NCI-H526 (cell line): ENCODE measurements at places on chromosomes 4 and X.
A peak's percentile ranks its signal among the peaks of the same experiment; 100 is the strongest.

DNA sequence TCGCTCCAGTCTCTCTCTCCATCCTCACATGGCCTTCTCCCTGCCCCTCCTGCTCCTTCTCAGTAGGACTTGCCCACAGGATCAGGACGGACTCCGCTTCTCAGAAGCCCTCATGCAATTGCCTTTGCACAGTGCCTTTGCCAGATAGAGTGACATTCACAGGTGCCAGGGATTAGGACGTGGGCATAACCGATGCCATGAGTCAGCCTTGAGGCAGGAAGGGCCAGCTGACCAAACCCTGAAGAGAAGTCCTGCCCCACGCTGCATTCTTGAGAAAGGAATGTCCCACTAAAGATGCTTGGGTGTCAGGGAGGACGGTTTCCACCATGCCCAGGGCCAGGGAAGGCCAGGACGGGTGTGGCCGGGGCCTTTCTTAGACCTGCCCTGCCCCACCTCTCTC is 6.6 kb upstream of the GRPEL1 start:
- no peak for DNase-seq

DNA sequence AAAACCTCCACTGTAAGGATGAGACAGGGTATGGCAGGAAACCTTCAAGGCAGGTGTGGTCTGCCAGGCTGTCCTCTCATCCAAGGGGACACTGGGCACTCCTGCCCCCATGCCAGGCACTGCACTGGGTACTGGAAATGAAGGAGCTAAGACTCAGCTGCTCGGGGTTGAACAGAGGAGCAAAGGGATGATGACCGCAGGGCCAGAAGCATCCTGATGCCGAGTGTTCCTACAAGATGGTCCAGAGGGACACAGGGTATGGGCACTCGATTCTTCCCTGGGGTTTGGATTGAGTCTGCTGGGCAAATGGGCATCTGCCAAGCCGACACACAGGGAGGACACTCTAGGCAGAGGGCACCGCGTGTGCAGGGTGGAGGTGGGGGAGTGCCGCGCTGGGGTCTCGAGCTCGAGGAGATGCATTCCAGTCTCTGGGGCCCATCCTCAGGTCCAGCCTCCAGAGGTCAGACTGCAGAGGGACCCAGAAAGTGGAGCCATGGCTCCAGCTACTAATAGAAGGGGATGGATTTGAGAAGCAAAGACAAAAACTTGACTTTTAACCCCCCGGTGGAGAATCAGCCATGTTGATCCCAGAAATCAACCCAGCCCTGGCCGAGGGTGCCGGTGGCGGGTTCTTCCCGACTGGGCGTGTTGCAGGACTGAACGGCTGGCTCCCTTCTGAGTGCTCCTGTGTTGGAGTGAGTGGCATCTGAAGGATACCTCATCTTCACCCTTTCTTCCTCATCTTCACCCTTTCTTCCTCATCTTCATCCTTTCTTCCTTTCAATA is 247.0 kb downstream of the AFAP1 start:
- DNase-seq = no peak

GRCh38 chr4:26682436-26682835 is 98.6 kb downstream of the TBC1D19 start:
- no peak for DNase-seq

DNA sequence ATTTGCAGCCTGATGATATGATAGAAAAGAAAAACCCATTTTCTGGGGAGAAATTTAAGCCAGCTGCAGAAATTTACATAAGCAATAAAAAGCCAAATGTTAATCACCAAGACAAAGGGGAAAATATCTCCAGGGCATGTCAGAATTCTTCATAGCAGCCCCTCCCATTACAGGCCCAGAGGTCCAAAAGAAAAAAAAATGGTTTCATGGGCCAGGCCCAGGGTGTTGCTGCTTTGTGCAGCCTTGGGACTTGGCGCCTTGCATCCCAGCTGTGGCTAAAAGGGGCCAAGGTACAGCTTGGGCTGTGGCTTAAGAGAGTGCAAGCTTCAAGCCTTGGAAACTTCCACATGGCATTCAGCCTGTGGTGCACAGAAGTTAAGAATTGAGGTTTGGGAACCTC is 97.9 kb upstream of the CDX4 start:
- DNase-seq = no peak

DNA sequence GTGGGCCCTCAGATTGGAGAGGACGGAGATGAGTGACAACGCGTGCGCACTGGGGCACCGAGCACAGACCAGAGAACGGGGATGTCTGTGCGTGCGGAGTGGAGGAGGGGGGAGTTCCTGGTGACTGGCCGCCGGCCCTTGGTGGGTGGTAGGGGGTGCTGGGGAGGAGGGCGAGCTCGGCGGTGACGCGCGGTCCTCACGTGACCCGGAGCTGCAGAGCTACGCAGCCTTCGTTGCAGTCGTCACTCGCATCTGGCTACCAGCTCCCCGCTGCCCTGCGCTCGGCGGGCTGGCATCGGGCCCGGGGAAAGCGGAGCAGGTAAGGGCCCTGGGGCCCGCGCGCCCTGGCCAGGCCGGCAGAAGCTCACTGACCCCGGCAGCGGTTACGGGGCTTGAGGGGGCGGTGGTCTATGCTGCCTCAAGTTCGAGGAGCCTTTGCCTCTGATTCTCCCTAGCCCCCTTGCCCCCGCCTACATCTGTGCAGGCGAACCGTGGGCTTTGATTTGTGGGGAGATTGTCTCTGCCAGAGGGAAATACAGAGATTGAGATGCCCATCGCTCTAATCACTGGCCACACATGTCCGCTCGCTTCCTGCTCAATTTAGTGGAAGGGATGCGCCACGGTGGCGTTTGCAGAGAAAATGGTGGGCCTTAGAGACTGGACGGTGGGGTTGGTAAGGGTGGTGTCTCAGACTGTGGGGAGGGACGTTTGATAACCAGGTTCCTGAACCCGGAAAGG is at the start of gene ARMCX4:
TSS of gene ARMCX4 (plus strand) at position 245 of the 738 bp plus-strand sequence. CDS start 3,134 bp downstream, outside the sequence.
- DNase-seq = peak; percentile 53

DNA sequence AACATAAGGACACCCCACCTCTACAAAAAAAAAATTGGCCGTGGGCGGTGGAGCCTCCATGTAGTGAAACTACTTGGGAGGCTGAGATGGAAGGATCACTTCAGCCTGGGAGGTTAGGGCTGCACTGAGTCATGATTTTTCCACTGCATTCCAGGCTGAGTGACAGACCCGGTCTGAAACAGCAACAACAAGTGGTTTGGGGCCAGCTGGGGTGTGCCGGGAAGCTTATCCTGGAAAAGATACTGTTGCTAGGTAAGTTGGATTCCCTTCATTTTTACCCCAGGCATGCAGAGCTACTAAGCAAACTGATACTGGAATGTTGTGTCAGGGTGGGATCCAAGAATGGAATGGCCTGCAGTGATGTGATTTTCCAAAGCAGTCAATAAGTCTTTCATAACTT is 57.0 kb downstream of the XAGE2 start:
- no peak for DNase-seq

GRCh38 chrX:7926914-7927258 is 327 bp downstream of the PNPLA4 start:
- no peak for DNase-seq

DNA sequence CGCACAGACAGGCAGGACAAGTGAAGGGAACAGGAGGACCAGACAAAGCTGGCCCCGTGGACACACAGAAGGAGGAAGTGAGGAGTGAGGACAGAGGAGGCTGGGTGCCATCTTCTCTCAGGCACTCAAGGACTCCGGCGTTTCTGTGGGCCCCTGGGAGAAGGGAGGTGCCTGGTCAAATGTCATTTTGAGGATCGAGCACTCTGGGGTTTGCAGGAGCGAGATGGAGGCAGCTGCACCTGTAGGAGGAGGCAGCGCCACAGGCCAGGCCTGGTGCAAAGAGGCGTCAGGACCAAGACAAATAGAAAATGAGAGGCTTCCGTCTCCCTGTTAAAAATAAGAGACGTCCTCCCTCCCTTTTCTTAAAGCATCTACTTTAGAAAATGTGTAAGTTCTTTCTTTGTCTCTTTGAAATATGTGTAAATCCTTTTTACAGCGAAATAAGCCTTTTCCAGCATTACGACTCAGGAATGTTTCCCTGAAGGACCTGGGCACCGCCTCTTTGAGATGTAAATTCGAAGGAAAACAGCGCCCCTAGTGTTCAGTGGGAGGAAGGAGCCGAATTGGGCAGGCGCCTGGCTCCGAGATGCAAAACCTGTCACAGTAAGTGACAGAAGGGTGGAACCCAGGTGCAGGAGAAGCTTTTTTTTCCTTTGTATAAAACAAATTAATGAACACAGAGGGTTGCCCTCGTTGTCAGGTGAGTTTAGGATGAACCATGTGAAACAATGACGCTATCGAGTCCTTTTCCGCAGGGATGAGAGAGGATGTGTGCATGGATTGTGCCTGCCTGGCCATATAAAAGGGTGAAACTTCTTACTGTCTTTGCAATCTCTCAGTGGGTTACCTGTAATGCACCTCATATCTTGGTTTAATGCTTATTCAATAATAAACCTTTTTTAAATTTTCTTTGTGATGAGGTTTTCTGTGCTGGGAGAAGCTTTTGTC is 1.4 kb upstream of the C4orf50 start:
- DNase-seq = peak; percentile 35

- DNase-seq = no peak
These were observed 106.8 kb downstream of the FAT4 start for GRCh38 chr4:125421547-125421946.

GRCh38 chr4:128770807-128771206 is 38.7 kb upstream of the JADE1 start:
- DNase-seq = no peak

DNA sequence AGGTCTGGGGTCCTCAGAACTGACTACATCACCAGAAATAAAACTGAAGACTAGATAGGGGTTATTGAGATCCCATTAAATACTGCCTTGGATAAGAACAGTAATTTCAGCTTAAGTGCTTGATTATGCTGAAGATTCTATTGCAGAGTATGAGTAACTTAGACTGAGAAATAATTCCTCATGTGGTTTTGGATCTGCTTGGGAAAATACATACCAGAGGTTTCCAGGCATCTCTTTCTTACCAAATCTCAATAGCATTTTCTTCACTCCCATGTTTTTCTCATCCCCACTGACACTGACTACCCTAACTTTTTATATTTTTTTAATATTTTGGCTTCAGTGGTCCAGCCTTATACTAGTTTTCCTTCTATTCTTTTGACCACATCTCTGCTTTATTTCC is 92.0 kb upstream of the TEX13D start:
- DNase-seq = no peak

GRCh38 chrX:119089619-119090018 is 16.8 kb downstream of the CT47C1 start:
- no peak for DNase-seq

DNA sequence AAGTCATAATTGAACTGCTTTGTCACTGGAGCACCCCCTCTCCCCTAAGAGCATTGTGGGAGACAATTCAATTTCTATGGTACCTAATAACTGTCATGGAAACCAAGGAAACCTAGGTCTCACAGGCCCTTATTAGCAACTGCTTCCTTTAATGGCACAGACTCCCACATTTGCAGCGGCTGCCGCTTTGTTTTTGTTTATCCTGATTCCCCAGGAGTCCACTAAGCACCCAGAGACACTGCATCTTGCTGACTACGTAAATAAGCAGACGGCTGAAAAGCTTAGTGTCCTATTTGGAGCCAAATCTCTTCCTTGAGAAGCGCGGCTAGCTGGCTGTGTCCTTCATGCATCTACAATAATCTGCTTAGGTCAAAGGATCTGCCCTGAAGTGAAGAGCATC is 494.4 kb downstream of the TMA16 start:
- no peak for DNase-seq

- DNase-seq = no peak
These were observed 32.4 kb upstream of the ZCCHC4 start for GRCh38 chr4:25280210-25280609.

DNA sequence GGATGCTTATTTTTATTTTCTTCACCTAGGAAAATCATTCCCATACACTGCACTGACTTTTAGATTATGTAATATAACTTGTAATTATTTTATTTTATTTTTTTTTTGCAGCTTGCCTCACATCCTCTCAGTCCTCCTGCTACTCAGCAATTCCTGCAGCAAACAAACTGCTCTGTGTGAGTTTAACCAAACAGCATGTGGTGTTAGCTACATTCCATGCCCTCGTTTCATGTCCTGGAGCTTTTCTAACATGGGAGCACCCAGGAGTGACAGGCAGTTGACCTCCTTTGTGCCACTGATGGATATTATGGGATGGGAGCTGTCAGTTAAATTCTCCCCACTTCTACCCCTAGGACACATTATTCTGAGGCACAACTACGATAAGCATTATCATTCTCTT is 24.8 kb downstream of the CXCL1 start:
- DNase-seq = no peak

GRCh38 chr4:152763796-152764195 is 15.7 kb downstream of the TIGD4 start:
- DNase-seq = no peak

- no peak for DNase-seq
These were observed 406.7 kb downstream of the MAPK10 start for GRCh38 chr4:85952972-85953650.

GRCh38 chr4:87032884-87033533 is 98.2 kb downstream of the AFF1 start:
- DNase-seq = no peak

DNA sequence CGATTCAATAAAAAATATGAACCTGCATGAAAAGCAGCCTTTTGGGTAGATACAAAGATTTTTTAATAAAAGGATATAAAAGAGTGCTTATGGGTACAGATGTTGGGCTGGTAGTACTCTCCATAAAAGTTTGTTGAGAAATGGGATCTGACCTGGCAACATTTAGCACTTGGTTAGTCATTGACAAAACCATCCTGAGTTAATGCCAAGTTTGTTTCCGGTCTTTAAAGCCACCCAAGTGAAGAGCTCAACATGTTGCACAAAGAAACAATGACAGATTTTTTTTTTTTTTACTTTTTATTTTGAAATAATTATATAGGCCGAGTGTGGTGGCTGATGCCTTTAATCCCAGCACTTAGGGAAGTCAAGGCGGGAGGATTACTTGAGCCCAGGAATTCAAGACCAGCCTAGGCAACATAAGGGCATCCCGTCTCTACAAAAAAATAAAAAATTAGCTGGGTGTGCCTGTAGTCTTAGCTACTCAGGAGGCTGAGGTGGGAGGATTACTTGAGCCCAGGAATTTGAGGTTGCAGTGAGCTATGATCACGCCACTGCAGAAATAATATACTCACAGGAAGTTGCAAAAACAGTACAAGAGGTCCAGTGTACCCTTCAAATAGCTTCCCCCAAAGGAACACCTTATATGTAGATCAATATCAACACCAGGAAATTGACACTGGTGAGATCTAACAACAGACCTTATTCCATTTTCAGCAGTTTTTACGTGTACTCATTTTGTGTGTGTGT is 16.6 kb downstream of the CHST7 start:
- no peak for DNase-seq

- DNase-seq = no peak
These were observed 17.3 kb upstream of the CCDC149 start for GRCh38 chr4:24930151-24930550.

GRCh38 chr4:135123632-135124031 is 922.0 kb upstream of the PABPC4L start:
- DNase-seq = no peak

GRCh38 chrX:119687661-119688413 is 5.1 kb downstream of the SEPTIN6 start:
- no peak for DNase-seq
